CD8-positive, alpha-beta memory T cell (primary cell): ENCODE measurements at places on chromosomes 7 and 10. TPM values are rescaled to one million over a fixed set of nuclear protein-coding genes. Genes with fewer than 3 reads are reported as not detected.
A peak's percentile ranks its signal among the peaks of the same experiment; 100 is the strongest.

GRCh38 chr10:123140983-123141390 is 5.2 kb downstream of the HMX3 start:
- H3K4me3 ChIP-seq: no peak overlapping the region

GRCh38 chr10:27446091-27446918 is 57.8 kb upstream of the RAB18 start:
- H3K36me3 ChIP-seq: no peaks in the 10 kb centered on the region
- H3K4me3 ChIP-seq: no peak overlapping the region
- H3K27me3 ChIP-seq: no peaks in the 10 kb centered on the region
- H3K4me1 ChIP-seq: no peaks in the 10 kb centered on the region

DNA sequence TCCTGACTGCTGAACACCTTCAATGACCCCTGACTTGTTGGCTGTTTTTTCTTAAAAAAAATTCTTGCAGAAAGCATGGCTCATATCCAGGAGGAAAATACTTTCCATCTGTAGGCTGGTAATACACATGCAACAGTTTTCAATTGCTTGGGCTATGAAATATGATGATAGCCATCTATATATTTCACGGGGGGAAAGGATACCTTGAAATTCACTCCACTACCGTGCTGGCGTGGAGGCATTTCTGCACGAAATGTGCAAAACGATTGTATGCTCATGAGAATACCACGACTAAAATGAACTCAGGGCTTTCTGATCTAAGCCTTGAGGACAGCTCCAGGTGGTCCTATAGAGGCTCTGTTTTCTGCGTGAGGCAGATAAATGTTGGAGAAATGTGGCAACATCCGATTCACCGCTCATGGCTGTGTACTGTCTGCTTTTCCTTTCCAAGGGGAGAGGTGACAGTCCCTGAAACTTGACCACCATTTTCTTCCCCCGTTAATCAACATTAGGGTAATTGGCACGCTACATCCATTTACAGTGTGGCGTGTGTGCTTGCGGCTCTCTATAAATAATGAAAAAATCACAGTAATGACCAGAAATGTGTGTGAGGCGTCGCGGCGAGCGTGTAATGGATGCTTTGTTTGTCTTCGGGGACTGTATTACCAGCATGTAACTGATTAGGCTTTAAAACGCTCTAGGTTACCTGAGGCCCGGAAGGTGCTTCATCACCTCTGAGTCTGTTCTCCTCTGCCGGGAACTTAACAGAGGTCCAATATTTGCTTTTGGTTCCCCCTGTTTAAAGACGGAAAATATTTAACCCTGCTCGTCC is 12.8 kb upstream of the CARD11 start:
- no peak for DNase-seq
- no peaks in the 10 kb centered on the region for H3K4me1 ChIP-seq
- H3K27me3 ChIP-seq: no peaks in the 10 kb centered on the region
- no peak overlapping the region for H3K27ac ChIP-seq
- no peaks in the 10 kb centered on the region for H3K36me3 ChIP-seq

- H3K4me3 ChIP-seq: peak overlapping the region; percentile 47
- no peaks in the 10 kb centered on the region for H3K27me3 ChIP-seq
- peaks cover 13% of the 10 kb centered on the region for H3K36me3 ChIP-seq
- DNase-seq: peak; percentile 53
- peaks cover 92% of the 10 kb centered on the region for H3K4me1 ChIP-seq
Measured at GRCh38 chr10:62048919-62049623, 147.6 kb downstream of the ARID5B start.

GRCh38 chr7:106484562-106484961 is 176.4 kb downstream of the CCDC71L start:
- no peaks in the 10 kb centered on the region for H3K36me3 ChIP-seq
- H3K4me3 ChIP-seq: no peak overlapping the region
- H3K27ac ChIP-seq: no peak overlapping the region

- no peaks in the 10 kb centered on the region for H3K36me3 ChIP-seq
- H3K4me1 ChIP-seq: peaks cover 47% of the 10 kb centered on the region
- DNase-seq: peak; percentile 67
- peak overlapping the region; percentile 41 for H3K4me3 ChIP-seq
- no peaks in the 10 kb centered on the region for H3K27me3 ChIP-seq
- H3K27ac ChIP-seq: peak overlapping the region; percentile 36
Measured at GRCh38 chr10:79286318-79286951, 60.8 kb upstream of the PPIF start.

Gene HABP2
- total RNA-seq: not detected

Gene PNLIPRP3
- total RNA-seq: not detected

Gene GIMAP6
- total RNA-seq: 45.8 TPM

Gene GPR26
- total RNA-seq: not detected
